ENCODE measurements at places on chromosomes 1 and 21. TPM values are rescaled to one million over a fixed set of nuclear protein-coding genes. Genes with fewer than 3 reads are reported as not detected.
A peak's percentile ranks its signal among the peaks of the same experiment; 100 is the strongest.

The NECTIN4 gene
- not detected for total RNA-seq

The ID3 gene
- total RNA-seq, result 70.4 TPM

The RYR2 gene
- total RNA-seq, result 0.02 TPM

The KPRP gene
- total RNA-seq, result not detected

The XCL1 gene
- 106 TPM for total RNA-seq

The UMODL1 gene
- not detected for total RNA-seq

GRCh38 chr21:39388038-39388810 is 39.3 kb upstream of the HMGN1 start:
- H3K36me3 ChIP-seq, result peaks cover 9% of the 10 kb centered on the region
- no peaks in the 10 kb centered on the region for H3K27me3 ChIP-seq
- peaks cover 34% of the 10 kb centered on the region for H3K4me1 ChIP-seq
- H3K27ac ChIP-seq, result peak overlapping the region; percentile 92
- peak; percentile 93 for DNase-seq

GRCh38 chr1:171248841-171249240 is 547 bp downstream of the FMO1 start:
- peaks cover 35% of the 10 kb centered on the region for H3K27me3 ChIP-seq
- no peak overlapping the region for H3K27ac ChIP-seq
- H3K36me3 ChIP-seq, result no peaks in the 10 kb centered on the region
- H3K4me3 ChIP-seq, result no peak overlapping the region
- H3K4me1 ChIP-seq, result peaks cover 9% of the 10 kb centered on the region

- peaks cover 5% of the 10 kb centered on the region for H3K27me3 ChIP-seq
- DNase-seq, result no peak
- H3K36me3 ChIP-seq, result no peaks in the 10 kb centered on the region
- no peak overlapping the region for H3K4me3 ChIP-seq
- H3K27ac ChIP-seq, result no peak overlapping the region
Observed at GRCh38 chr1:162353702-162354101, 23.0 kb downstream of the SPATA46 start.

- H3K36me3 ChIP-seq, result no peaks in the 10 kb centered on the region
- H3K27ac ChIP-seq, result no peak overlapping the region
- no peaks in the 10 kb centered on the region for H3K27me3 ChIP-seq
Observed at GRCh38 chr21:17231124-17231523, 281.7 kb upstream of the CXADR start.

GRCh38 chr21:35025206-35026152 is 23.6 kb downstream of the RUNX1 start:
- H3K4me1 ChIP-seq, result peaks cover 85% of the 10 kb centered on the region
- H3K4me3 ChIP-seq, result peak overlapping the region; percentile 80
- H3K27ac ChIP-seq, result peak overlapping the region; percentile 97
- H3K27me3 ChIP-seq, result no peaks in the 10 kb centered on the region

GRCh38 chr1:67194209-67194863 is 28.1 kb downstream of the IL23R start:
- no peaks in the 10 kb centered on the region for H3K36me3 ChIP-seq
- peak overlapping the region; percentile 53 for H3K27ac ChIP-seq
- DNase-seq, result peak; percentile 23

GRCh38 chr1:42420911-42421585 is 34.8 kb downstream of the ZMYND12 start:
- no peaks in the 10 kb centered on the region for H3K27me3 ChIP-seq
- DNase-seq, result no peak
- no peaks in the 10 kb centered on the region for H3K36me3 ChIP-seq

DNA sequence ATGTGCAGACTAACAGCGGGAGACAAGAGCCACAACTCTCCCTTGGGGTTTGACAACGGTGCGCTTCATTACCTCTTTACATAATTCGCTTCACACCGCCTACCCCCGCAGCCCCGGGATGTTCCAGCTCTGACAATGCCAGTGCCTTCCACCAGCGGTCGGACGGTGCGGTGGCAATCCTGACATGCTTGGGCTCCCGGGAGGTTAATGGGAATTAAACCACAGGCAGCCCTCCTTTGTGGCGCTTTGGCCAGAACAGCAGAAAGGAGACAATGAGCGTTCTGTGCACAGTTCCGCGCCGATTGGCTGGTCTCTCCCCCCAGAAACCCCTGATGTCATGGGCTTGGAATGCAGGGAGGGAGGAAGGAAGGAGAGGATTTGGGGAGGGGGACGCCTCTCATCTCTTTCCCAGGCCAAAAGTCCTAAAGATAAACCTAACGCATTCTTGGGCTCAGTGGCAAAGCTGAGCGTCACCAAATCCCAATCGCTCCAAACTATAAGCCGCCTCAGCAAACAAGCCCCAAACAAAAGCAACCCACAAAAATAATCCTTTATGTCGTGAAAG is 1.3 kb downstream of the CNN3 start:
- H3K4me1 ChIP-seq, result peaks cover 15% of the 10 kb centered on the region
- H3K36me3 ChIP-seq, result peaks cover 2% of the 10 kb centered on the region
- peak overlapping the region; percentile 39 for H3K27ac ChIP-seq
- H3K4me3 ChIP-seq, result peak overlapping the region; percentile 85
- peak; percentile 12 for DNase-seq

- peaks cover 19% of the 10 kb centered on the region for H3K4me1 ChIP-seq
- peaks cover 76% of the 10 kb centered on the region for H3K36me3 ChIP-seq
- no peak overlapping the region for H3K4me3 ChIP-seq
- no peak overlapping the region for H3K27ac ChIP-seq
- DNase-seq, result no peak
Observed at GRCh38 chr1:212104586-212105325, 69.2 kb downstream of the DTL start.

GRCh38 chr1:48309564-48310082 is 87.1 kb downstream of the SLC5A9 start:
- no peaks in the 10 kb centered on the region for H3K4me1 ChIP-seq
- no peak for DNase-seq
- peaks cover 6% of the 10 kb centered on the region for H3K36me3 ChIP-seq
- no peak overlapping the region for H3K4me3 ChIP-seq
- no peak overlapping the region for H3K27ac ChIP-seq

GRCh38 chr21:37139154-37139553 is 66.1 kb downstream of the TTC3 start:
- H3K4me3 ChIP-seq, result no peak overlapping the region
- H3K4me1 ChIP-seq, result peaks cover 20% of the 10 kb centered on the region
- H3K36me3 ChIP-seq, result peaks cover 55% of the 10 kb centered on the region
- no peak for DNase-seq

DNA sequence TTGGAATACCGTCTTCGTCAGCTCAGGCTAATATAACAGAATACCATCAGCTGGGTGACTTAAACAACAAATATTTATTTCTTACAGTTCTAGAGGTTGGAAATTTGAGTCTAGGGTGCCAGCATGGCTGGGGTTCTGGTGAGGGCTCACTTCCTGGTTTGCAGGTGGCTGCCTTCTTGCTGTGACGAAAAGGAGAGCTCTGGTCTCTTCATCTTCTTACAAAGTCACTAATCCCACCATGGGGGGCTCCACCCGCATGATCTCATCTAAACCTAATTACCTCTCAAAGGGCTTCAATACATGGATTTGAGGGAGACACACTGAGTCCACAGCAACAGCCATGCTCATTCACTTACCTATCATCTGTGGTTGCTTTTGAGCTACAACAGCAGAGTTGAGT is 78.3 kb downstream of the PSMG1 start:
- H3K27me3 ChIP-seq, result no peaks in the 10 kb centered on the region
- no peaks in the 10 kb centered on the region for H3K36me3 ChIP-seq
- H3K4me1 ChIP-seq, result no peaks in the 10 kb centered on the region
- no peak overlapping the region for H3K27ac ChIP-seq
- no peak overlapping the region for H3K4me3 ChIP-seq

DNA sequence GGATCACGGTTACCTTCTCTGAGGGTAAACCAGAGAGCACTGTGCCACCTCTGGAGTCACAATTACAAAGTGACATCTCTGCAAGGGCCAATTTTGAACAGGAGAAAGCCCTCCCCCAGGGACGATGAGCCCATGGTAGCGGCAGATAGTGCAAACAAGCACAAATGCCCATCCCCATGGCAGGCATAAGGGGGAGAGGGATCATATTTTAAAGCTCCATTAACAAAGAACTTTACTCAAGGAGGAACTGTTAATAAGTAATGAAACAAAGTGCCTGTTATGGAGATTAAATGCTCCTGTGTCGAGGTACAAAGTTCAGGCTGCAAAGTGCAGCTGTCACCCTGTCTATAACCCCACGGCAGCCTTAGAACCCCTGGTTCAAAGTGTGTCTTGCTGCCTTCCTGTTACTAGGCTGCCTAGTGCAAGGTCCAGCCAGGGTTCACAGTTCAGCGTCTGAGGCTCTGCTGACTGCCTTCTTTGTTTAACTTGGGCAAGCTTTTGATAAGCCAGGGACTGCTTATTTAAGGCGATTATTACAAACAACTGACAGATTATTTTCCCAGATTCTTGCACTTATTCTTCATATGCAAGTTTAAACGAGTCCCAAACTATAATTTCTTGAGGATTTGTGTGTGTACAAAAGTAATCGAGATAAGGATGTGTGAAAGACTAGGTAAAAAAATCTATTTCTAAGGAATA is 75.7 kb upstream of the NRIP1 start:
- H3K27ac ChIP-seq, result no peak overlapping the region
- DNase-seq, result no peak
- H3K4me1 ChIP-seq, result no peaks in the 10 kb centered on the region
- no peaks in the 10 kb centered on the region for H3K36me3 ChIP-seq
- peaks cover 8% of the 10 kb centered on the region for H3K27me3 ChIP-seq

DNA sequence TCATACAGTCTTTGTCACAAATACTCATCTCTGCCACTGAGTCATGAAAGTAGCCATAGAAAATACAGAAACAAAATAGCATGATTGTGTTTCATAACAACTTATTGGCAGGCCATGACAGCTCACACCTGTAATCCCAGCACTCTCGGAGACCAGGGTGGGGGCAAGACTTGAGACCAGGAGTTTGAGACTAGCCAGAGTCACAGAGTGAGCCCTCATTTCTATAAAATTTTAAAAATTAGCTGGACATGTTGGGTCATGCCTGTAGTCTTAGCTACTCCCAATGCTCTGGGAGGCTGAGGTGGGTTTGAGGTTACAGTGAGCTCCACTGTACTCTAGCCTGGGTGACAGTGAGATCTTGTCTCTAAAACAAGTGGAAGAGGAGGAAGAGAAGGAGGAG is 411.1 kb downstream of the PCP4 start:
- H3K27me3 ChIP-seq, result no peaks in the 10 kb centered on the region
- no peak for DNase-seq
- no peaks in the 10 kb centered on the region for H3K36me3 ChIP-seq
- no peak overlapping the region for H3K4me3 ChIP-seq
- no peaks in the 10 kb centered on the region for H3K4me1 ChIP-seq
- H3K27ac ChIP-seq, result no peak overlapping the region

- peak overlapping the region; percentile 99 for H3K4me3 ChIP-seq
- H3K27me3 ChIP-seq, result no peaks in the 10 kb centered on the region
- H3K4me1 ChIP-seq, result peaks cover 40% of the 10 kb centered on the region
- peaks cover 16% of the 10 kb centered on the region for H3K36me3 ChIP-seq
- H3K27ac ChIP-seq, result peak overlapping the region; percentile 90
- DNase-seq, result no peak
Observed at GRCh38 chr1:225428881-225429455, 1.1 kb upstream of the LBR start.

DNA sequence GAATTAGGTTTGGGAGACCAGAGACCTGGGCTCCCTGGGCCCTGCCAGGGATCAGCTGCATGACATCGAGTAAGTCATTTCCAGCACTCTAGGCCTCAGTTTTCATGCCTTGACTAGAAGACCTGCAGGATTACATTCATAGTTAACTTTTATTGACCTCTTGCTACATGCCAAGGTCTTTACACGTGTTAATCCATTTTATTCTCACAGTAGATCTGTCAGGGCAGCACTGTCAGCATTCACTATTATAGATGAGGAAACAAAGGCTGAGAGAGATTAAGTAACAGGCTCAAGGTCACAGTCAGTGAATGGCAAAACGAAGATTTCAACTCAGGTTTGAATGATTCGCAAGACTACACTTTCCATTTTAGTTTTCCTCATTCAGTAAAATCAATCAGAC is 37.0 kb downstream of the PGM1 start:
- no peak overlapping the region for H3K4me3 ChIP-seq
- no peaks in the 10 kb centered on the region for H3K27me3 ChIP-seq
- peaks cover 8% of the 10 kb centered on the region for H3K4me1 ChIP-seq
- H3K27ac ChIP-seq, result no peak overlapping the region

GRCh38 chr1:20724364-20725188 is 6.8 kb upstream of the KIF17 start:
- no peak overlapping the region for H3K27ac ChIP-seq
- peaks cover 11% of the 10 kb centered on the region for H3K27me3 ChIP-seq
- no peak overlapping the region for H3K4me3 ChIP-seq
- H3K36me3 ChIP-seq, result no peaks in the 10 kb centered on the region
- no peak for DNase-seq

DNA sequence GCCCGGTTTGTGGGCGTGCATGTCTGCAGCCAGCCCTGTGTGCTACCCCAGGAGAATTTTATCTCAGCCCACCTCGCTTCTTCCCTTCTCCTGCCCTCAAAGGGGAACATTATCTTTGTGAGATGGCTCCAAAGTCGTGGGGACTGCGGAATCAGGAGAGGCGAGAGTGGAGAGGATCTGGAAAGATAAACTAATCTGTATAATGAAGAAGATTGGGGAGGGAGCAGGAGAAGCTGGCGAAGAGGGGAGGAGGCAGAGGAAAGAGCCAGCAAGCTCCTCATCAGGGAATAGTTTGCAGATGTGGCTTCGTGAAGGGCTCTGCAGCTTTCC is 310.3 kb downstream of the MATN1 start:
- H3K27ac ChIP-seq, result no peak overlapping the region
- H3K4me1 ChIP-seq, result no peaks in the 10 kb centered on the region
- no peak for DNase-seq
- no peaks in the 10 kb centered on the region for H3K36me3 ChIP-seq
- peaks cover 2% of the 10 kb centered on the region for H3K27me3 ChIP-seq
- no peak overlapping the region for H3K4me3 ChIP-seq

DNA sequence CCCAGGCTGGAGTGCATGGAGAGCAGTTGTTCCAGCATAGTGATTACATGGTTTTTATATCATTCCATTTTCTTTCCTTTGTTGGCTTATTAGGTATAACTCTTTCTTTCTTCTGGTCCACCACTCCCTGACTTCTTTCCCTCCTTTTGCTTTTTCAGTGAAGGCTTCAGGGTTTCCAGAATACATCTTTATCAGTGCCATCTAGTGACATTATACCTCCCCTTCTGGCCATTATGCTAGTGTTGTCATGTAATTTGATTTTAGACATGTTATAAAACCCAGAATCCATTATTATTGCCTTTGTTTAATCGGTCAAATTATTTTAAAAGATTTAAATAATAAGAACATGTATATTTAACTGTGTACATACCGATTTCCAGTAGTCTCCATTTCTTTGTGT is 10.6 kb downstream of the RNU1-1 start:
- no peak overlapping the region for H3K27ac ChIP-seq
- H3K36me3 ChIP-seq, result no peaks in the 10 kb centered on the region
- no peak for DNase-seq
- H3K27me3 ChIP-seq, result no peaks in the 10 kb centered on the region
- H3K4me3 ChIP-seq, result no peak overlapping the region
